ENCODE measurements at places on chromosomes 11 and 22.

DNA sequence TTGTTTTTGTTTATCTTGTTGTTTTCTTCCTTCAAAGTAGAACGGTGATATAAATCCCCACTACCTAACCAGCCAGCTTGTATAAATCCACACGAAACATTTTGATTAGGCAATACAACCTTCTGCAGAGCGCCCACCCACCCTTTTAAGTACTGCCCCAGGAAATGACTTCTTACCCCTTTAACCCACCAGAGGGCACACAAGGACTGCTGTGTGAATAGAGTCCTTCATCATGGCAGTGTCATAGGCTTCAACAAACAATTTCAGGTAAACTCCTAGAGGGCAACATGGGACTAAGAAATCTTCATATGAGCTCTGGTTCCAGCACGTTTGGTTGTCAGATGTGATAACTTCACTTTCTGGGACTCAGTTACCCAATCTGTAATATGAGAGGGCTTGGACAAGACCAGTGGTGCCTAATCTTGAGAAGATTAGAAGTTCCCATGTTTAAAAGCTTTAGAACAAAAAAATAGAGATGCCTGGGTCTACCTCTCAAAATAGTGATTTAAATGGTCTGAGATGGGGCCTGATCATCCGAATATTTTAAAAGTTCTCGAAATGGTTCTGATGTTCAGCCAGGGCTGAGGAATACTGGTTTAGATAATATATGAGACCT, 56.1 kb downstream of the PIWIL4 start:
- DNase-seq, result peak; percentile 8

GRCh38 chr11:27233654-27234042, 129.4 kb downstream of the CCDC34 start:
- DNase-seq, result no peak

- DNase-seq, result no peak
These were observed 651.6 kb upstream of the ANO5 start for GRCh38 chr11:21541187-21541751.

DNA sequence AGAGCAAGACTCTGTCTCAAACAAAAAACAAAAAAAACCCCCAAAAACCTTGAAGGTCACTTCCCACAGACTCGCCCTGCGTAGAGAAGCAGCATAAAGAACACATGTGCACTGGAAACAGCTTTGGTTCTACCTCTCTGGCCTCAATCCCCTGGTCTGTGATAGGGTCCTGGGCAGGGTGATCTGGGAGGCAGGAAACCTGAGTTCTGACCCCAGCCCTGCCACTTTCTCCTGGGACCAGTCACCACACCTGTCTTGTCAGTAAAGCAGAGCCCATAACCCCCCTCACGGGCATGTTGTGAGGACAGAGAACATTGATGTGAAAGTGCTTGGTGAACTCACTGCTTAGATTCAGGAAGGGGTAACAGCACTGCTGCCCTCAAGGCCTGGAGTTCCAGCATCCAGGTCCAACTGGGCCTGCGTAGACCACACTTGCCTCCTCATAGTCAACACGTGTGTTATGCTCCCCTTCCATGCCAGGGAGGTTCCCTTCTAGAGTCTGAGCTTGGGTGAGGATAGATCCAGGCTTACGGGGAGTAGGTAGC, 11.4 kb downstream of the UCP2 start:
- no peak for DNase-seq

DNA sequence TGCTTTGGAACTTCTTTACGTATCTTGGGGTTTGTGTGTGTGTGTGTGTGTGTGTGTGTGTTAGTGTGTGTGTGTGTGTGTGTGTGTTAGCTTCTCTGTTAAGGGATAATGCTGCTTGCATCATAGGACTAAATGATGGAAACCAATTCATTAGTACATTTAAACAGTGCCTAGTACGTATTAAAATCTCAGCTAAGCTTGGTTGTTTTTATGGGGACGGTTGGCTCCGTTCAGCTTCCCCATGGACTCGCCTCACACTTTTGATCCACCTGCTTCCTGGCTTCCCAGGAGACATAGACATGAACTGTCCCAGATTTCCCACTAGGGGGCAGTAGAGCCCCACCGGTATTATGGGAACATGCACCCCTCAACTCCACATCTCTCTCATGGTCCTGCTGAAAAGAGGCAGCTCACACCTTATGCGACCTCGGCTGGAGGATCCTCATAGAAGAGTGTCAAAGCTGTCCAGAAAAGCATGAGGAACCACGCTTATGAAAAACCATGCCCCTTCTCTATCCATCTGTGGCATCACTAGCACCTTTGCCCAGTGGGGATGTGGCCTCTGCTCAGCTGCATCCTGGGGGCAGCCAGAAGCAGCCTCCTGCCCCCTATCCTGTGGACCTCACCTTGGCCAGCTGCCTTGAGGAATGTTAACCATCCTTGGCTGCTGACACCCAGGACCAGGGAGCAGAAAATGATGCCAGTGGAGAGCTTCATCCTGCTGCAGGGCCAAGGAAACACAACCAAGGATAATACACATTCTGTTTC, 9.7 kb upstream of the SAAL1 start:
- peak; percentile 44 for DNase-seq

GRCh38 chr11:121777056-121777455, 324.3 kb upstream of the SORL1-AS1 start:
- no peak for DNase-seq

DNA sequence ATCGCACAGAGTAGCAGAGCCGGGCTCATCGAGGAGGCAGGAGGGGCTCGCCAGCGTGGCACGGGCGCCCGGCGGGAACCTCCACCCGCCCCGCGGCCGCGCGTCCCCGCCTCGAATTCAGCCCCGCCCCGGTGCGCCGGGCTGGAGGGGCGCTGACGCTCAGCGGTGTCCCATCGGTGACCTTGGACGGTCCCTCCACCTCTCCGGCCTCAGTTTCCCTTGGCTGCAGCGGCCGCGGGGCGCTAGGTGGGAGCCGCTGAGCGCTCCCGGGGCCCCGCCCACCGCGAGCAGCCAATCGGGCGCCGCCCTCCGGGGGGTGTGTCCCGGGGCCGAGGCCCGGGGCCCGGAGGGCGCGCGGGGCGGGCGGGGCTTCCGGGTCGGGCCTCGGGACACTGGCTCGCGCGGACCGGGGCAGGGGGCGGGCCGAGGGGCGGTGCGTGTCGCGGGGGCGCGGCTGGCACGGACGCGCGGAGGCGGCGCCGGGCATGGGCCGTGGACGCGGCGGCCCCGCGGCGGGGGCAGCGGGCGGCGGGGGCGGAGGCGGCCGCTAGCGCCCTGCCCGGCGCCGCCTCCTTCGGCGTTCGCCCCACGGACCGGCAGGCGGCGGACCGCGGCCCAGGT, at the start of gene PPARA:
PPARA (plus strand) TSS at position 493 of the 621 bp plus-strand sequence. CDS start 47,858 bp downstream, outside the sequence.
- peak; percentile 82 for DNase-seq

- no peak for DNase-seq
These were observed 21.5 kb upstream of the RAG2 start for GRCh38 chr11:36619502-36619901.

DNA sequence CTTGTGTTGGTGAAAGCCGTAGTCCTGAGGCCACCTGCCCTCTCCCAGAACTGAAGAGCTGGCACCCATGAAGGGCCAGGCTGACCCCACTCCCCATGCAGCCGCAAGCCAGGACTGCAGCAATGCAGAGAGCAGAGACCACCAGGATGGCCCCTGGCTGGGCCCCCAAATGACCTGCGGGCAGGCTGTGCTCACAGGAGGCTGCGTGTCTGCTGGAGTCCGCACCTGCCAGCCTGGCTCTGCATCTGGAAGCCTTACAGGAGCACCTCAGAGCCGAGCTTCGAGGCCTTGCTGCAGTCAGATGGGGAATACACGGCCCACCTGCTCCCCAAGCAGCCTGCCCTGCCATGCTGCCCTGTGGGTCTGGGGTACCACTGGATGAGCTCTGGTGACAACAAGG, 1336.8 kb downstream of the TBC1D22A start:
- no peak for DNase-seq

- DNase-seq, result no peak
These were observed 120.1 kb downstream of the GALNT18 start for GRCh38 chr11:11501546-11502262.

DNA sequence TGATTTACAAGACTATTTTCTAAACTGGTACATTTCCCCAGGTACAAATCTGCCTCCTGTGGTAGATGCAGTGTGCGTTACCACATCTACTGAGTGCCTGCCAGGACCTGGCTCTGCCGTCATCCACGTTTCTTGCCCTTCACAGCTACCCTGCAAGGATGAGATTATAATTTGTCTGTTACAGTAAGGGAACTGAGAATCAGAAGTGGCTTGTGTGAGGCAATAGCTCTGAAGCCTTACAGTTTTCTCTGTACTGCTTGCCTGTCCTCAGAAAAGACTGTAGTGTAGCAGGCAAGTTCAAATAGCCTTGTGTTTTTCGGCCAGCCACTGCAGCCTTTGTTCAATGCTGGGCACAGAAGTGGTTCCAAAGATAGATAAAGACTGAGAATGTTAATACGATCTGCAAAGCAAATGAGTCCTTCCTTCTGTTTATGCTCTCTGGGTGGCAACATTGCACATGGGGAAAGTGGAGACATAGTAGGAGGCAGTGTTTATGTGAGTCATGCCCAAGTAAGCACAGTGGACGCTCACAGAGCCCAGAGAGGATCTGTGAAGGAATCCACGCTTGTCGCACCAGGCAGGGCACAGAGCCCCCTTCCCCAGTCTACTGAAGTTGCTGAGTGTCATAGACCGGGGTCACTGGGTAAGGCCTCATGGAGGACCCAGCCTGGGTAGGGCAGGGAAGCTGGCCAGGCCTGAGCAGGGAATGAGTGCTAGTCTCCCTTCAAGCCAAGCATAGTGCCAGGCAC, 49.1 kb downstream of the MICAL2 start:
- peak; percentile 75 for DNase-seq

- peak; percentile 95 for DNase-seq
These were observed at the start of gene ATG16L2 for GRCh38 chr11:72814286-72815109. ATG16L2 (plus strand) TSS chr11:72814411; CDS start chr11:72814446, 35 bp downstream.

Data from hippocampal formation (tissue), 2 donors.